ENCODE measurements at places on chromosomes 4 and X.

- no peak for DNase-seq
These were observed 14.9 kb upstream of the EXOSC9 start for GRCh38 chr4:121786221-121786620.

DNA sequence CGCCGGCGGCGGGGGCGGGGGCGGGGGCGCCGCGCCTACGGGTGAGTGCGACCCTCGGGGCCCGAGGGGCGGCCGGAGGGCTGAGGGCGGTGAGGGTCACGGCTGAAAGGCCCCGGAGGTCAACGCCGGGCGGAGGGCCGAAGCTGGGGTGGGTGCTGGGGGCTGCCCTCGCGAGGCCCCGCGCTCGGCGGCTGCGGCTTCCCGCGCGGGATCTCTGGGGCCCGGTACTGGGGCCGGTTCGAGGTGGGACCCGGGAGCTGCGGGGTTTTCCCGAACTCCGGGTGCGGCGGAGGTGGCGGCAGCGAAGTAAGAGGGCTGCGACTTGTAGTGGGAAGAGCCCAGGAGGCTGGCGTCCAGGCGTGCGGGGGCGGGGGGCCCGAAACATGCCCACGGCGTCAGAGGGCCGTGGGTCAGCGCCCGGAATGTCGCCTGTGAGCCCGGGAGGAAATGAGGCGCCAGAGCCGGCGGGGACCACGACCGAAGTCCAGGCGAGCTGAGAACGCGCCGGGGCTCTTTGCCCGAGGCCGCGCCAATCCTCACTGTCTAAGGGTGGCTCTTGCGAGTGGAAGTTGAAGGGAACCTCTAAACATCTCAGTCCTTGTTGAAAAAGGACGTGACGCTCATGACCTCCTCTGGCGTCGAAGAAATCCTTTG lies 407 bp downstream of the IL13RA1 start:
- peak; percentile 52 for DNase-seq

DNA sequence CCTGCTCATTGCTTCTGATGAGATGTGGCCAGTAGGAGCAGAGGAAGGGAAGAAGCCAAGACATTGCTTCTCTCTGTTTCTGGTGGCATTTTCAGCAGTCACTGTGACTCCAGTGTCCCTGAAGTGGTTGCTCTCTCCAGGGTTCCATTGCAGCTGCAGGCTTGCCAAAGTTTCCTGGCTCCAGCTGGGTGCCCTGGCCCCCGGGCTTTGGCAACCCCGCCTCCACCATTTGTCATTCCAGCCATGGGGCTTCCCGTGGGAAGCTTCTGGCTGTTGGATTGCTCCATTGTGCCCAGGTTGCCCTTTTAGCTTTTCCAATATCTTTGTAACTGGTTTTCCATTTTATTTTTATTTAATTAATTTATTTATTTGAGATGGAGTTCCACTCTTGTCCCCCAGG lies 12.7 kb downstream of the FGFBP1 start:
- no peak for DNase-seq

GRCh38 chr4:5812506-5813229 lies 80.2 kb downstream of the CRMP1 start:
- DNase-seq = peak; percentile 88

GRCh38 chr4:140252742-140253555 lies 99.0 kb upstream of the MAML3 start:
- peak; percentile 88 for DNase-seq

GRCh38 chrX:147565237-147565636 lies 346.5 kb upstream of the FMR1 start:
- peak; percentile 5 for DNase-seq

- peak; percentile 57 for DNase-seq
These were observed 14.3 kb downstream of the SLC10A6 start for GRCh38 chr4:86834901-86835300.

DNA sequence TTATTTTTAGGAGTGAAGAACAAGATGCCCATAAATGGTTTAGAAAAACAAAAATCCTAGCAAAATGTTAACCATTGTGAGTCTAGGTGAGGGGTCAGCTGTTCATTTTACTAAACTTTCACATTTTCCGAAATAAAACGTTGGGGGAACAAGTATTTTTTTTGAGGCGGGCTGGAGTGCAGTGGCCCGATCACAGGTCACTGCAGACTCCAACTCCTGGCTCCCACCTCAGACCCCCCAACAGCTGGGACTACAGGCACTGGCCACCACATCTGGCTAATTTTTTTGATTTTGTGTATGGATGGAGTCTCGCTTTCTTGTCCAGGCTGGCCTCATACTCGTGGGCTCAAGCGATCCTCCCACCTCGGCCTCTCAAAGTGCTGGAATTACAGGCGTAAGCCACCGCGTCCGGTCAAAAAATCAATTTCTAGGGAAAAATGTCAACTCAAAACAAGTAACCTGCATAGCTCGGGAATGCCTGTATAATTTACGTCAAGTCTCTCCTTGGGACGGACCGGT lies 742 bp upstream of the TAF1 start:
- DNase-seq = no peak

GRCh38 chr4:30950737-30951136 lies 230.6 kb downstream of the PCDH7 start:
- no peak for DNase-seq

- DNase-seq = no peak
These were observed 212.2 kb upstream of the FAT1 start for GRCh38 chr4:186935901-186936300.

GRCh38 chr4:152901205-152901604 lies 34.9 kb upstream of the FHDC1 start:
- DNase-seq = no peak

DNA sequence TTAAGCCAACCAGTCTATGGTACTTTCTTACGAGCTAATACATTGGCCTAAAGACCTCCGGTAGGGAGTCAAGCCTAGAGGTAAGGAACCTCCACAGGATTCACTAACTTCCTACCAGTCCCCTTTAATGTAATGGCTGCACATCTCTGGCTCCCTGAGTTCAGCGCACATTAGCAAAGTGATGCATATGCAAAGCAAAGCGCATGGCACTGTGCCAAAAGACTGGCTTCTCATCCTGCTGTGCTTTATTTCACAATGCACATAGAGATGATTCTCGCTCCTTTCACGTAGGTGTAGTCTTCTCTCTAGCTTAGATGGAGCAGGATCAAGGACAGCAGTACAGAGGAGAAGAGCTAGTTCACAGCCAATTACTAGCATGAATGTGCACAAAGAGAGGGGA lies 14.6 kb upstream of the CLTRN start:
- no peak for DNase-seq

DNA sequence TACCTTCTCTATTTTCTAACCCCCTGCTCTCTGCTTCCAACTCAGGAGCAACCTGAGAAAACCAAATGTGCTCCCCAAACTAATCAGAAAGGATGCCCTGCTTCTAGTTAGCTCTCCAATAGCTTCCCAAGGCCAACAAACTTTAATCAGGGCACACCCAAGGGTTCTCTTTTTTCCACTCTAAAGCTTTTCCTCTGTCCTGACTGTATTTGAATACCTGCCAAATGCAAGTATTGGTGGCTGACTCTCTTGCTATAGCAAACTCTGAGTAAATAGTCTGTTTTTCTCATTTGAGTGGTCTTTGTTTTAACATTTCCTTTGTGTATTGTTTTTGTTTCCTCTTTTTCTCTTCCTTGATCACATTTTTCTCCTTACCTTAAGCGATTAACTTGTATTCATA lies 52.5 kb downstream of the GBA3 start:
- no peak for DNase-seq

DNA sequence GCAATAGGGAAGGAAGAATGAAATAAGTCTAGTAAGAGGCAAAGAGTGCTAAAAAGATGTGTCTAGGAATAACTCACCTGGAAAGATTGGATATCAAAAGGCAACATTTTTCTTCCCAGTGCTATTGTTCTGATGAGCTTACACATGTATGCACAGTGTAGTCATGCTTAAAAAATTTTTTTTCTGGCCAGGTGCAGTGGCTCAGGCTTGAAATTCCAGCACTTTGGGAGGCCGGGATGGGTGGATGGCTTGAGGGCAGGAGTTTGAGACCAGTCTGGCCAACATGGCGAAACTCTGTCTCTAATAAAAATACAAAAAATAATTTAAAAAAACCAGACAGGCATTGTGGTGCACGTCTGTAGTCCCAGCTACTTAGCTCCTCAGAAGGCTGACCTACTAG lies 795.8 kb upstream of the IGFBP7 start:
- no peak for DNase-seq

- peak; percentile 59 for DNase-seq
These were observed 108.6 kb downstream of the ARHGAP6 start for GRCh38 chrX:11557120-11557519.

DNA sequence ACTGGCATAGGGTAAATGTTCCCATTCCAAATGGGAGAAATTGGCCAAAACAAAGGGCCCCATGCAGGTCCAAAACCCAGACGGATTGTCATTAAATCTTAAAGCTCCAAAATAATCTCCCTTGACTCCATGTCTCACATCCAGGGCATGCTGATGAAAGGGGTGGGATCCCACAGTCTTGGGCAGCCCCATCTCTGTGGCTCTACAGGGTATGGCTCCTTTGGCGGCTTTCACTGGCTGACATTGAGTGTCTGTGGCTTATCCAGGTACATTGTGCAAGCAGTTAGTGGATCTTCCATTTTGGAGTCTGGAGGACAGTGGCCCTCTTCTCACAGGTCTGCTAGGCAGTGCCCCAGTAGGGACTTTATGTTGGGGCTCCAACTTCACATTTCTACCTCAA lies 772.9 kb upstream of the INTU start:
- no peak for DNase-seq

DNA sequence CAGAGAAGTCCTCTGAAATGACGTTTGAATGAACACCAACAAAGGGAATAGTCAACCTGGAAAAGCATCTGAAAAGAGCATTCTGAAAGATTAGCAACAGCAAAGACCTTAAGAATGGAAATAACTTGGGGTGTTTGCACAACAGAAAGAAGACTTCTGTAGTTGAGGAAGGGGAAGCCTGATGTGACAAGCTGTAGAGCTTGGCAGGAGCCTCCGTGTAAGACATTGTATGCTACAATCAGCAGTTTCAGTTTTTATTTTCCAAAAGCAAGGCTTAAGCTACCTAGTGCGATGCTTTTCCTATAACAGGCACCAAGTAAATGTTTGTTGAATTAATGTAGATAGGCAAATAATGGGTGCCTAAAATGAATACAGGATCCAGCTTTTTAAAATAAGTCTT lies 484.0 kb downstream of the SPRY1 start:
- no peak for DNase-seq

- no peak for DNase-seq
These were observed 350.0 kb upstream of the GATB start for GRCh38 chr4:152110780-152111179.

DNA sequence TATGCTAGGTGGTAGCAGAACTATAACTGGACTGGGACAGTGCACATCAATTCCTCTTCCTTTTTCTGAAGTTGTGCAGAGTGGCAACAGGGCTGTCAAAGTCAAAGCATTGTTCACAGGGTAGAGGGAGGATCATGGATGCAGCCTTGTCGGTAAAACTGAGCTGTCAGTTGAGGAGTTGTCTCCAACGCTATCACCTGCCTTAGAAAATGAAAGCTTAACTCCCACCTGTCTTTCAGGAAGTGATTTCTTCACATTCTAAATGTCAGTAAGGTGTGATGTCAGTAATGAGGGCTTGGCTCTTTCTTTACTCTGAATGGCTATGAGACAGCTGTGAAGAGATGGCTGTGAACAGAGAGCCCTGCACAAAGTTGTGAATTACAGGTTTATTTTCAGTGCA lies 66.4 kb upstream of the BANK1 start:
- DNase-seq = no peak

DNA sequence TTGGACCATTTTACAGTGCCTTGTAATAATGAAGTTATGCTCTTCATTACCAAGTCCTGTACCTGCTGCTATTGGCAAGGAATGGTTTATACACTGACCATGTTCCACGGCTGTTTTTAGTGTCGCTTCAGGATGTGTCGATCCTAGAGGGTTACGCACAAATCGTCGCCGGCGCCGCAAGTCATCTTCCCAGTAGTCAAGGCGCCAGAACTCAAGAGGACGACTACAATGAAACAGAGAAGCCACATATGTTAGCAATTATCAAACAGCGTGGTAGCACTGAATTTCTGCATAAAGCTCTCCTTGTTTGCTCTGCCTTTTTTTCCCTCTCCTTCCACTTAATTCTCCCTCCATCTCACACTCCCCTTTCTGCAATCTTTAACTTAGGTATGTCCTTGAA lies 17.0 kb downstream of the MAB21L2 start:
- peak; percentile 26 for DNase-seq

DNA sequence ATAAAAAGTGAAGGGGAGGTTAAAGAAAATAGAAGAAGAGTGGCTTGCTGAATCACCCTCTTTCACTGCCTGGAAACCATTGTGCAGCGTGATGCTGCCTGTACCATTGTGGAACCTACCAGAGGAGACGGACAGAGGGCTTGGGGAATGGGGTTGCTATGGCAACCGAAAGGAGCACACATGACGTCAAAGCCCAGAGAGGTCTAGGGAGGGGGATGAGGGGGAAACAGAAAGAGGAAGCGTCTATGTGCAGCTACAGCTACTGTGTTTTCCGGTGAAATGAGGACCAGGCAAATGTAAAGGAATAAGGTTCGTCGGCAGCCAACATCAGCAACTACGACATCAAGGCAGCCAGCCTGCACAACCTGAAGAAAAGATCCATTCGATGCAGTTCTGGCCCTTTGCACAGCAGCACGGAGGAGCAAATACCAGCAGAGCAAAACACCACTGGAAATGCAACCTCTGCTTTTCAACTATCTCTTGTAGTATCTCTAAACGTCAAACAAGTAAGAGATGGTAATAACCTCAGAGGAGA lies at the start of gene MAPK10:
Gene MAPK10 (minus strand): TSS at position 110 of the 535 bp plus-strand sequence.
- DNase-seq = peak; percentile 70

DNA sequence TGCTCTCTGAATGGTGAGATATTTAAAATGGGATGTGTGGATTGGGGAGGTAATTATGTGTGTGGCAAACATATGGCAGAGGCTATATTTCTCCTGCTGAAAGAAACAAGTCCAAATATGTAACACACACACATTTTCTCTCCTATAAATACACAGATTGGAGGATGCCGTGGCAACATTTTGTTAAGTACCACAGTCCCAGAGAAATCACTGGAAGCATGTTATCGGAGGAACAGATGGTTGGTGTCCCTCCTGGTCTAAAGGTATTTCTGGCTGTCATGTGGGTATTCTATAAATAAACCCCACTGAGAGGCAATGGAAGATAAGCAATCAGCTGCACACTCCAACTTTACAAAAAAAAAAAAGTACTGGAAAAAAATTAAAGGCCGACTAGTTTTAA lies 528.3 kb upstream of the BOD1L1 start:
- no peak for DNase-seq

GRCh38 chrX:149043401-149043800 lies 461.7 kb downstream of the IDS start:
- no peak for DNase-seq

DNA sequence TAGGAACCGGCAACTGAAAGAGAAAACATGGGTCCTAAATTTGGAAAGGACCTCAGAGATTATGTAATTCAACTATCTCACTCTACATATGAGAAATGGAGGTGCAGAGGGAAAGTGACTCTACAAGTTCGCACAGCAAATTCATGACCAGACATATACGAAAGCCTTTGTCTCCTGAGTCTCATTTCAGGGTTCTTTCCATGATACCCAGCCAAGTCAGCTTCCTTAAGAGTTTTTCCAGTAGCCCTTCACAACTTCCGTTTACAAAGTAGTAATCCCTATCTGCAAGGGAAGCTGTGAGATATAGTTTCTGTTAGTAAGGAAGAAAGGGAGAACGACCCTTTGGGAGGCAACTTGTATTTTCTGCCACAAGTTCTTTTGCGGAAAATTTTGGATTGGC lies 110.6 kb downstream of the TEX13A start:
- no peak for DNase-seq

Measured in AG20443 (cell line).